Nephron progenitor cell (in vitro differentiated cells): ENCODE measurements at places on chromosomes 3 and 15.

- no peak for DNase-seq
Measured at GRCh38 chr3:64111872-64112271, 88.6 kb upstream of the PSMD6 start.

DNA sequence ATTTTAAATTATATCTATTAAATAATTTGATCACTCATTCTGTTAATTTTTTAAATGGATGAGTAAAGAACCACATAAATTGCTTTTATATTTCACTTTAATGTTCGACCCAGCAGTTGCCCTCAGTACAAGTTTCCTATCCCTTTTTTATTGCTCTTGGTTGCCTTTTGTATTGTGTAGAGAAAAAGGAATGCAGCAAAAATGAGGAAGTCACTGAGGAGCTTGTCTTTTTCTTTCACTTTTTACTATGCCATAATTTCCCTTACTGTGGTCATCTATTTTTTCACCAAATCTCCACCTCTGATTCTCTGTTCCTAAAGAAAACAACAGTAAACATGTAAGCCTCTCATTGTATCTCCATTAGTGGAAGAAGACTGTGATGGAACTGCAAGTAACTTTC is 122.7 kb downstream of the B3GALNT1 start:
- no peak for DNase-seq

DNA sequence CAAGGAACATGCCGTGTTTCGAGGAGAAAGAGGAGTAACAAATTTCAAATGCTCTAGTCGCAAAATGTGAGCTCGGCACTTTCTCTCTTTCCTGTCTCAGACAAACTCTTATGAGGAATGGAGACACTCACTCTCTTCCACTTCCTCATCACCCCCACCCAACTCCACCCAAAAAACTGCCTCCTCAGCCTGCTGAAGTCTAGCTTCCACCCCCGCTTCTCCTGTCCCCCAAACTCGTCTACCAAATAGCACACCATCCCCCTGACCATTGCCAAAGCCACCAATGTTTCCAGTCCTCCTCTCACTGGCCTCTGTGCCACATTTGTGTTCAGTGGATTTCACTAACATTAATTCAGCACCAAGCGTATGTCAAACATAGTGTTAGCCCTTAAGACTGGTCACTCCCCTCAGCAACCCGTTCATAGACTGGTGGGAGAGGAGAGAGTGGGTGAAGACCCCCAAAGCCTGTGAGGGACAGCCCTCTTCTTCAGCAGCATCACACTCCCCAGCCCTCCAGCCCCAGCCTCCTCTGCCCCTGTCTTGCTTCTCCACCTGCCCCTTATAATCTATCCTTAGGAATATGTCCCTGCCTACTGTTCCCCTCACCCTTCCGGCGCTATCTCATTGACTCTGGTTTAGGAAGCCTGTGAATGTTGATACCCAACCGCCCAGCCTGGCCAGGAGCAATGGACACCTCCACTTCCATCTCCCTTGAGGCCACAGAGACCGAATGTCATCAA is 77.3 kb downstream of the FAM174B start:
- no peak for DNase-seq

DNA sequence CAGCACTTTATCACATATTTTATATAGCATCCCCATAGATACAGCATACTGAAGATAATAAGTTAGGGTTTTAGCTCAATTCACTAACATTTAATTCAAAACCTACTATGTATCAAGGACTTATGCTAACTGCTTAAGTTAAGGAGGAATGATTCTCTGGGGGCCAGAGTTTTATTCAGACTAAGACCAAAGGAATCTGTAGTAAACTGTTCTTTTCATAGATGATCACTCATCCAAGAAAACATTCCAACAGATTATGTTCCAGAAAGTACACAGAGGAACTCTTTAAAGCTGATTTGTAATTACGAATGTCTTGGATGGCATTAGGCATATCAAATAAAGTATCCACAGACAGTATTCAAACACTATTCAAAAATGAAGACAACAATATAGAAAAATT is 226.4 kb downstream of the SCAPER start:
- DNase-seq, result no peak

- no peak for DNase-seq
Measured at GRCh38 chr15:84570164-84570735, 30.6 kb upstream of the ZSCAN2 start.
